NCI-H2081 (cell line): ENCODE measurements at places on chromosomes 4 and X.

DNA sequence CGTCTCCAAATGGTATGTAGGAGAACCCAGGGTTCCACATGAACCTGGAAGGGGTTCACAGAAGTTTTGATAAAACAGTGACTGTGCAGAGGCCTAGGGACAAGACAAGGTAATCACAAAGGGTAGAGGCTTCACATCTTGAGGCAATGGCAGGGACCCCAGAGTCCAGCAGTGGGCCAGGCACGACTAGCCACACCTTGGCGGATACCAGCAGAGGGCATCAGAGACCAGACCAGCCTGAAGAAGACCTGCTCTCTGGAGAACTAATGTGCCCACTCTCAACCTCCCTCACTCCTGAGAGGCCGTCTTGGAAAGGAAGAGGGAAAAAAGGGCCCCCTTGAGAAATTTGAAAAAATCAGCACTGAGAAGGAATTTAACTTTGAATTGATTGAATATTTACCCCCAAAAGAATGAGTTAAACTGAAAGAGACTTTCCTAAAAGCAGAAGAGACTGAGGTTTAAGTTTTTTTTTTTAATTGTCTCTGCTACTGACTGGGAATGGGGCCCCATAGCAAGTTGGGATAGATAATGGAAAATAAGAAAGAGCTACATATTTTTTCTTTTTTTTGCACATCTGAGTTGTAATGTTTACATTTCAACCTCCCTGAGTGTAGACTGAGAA, 243.8 kb upstream of the JADE1 start:
- peak; percentile 14 for DNase-seq

DNA sequence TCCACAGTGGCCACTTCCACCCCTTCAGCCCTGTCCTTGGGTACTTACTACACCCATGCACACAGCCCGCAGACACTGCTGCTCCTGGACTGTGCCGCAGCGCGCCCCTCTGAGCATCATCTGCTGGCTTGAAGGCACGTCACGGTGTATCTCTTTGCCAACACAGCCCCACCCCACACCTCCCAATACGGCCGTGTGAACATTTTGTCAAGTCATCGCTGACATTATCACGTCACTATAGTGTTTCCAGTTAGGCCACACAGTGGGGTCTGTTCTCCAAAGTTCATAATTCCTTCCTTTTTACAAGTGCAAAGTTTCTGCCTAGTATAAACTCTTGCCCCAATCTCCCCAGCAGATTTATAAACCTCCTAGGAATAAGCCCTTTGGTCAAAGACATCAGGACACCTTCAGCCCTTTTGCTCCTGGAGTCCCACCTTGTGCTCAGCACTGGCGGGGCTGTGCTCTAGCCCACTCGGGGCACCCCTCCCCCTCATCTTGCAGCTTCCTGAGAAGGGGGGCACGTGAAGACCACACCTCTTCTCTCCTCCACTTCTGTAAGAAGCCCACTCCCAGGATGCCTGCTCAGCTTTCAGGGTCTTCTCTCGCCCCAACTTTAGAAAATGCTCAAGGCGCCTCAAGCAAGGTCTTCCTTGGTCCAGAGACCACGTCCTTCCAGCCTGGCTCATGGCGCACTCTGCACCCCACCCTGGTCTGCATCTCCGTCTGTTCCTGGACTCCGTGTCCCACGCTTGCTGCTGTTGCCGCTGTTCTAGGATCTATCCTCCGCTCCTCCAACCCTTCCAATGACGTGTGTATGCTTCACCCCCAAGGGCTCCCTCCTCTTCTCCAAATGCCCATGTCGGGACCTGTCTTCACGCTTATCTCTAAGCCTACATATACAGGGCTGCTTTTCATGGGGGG, 7.2 kb downstream of the FAM53A start:
- no peak for DNase-seq

DNA sequence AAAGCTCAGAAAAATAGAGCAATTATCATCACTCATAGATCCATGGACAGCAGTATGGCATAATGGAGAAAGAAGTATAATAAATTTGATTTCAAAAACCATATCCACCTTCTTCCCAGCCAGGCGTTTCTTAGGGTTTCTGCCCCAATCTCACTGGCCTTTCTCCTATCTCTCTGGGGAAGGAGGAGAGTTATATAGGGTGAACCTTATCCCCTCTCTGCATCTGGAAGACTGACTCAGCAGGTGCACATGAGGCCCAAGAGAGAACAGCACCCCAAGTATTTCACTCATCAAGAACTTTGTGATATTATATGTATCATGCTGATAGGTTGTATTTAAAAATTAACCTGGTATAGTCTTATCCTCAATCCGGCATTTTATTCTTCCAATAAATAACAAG, 318.8 kb upstream of the RASGEF1B start:
- no peak for DNase-seq

- DNase-seq: no peak
These were observed 12.3 kb downstream of the FHL1 start for GRCh38 chrX:136159611-136160025.

DNA sequence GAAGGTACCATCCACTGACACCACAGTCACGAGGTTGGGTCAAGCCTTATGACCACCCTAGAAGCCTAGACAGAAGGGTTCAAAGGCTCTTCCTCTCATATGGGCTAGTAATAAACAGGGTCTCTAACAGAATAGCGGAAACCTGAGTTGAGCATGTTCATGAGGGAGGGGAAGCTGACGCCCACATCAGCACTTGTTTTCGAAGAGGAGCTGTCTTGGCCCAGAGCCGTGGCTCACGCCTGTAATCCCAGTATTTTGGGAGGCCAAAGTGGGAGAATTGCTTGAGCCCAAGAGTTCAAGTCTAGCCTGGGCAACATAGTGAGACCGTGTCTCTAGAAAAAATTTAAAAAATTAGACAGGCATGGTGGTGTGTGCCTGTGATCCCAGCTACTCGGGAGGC, 21.5 kb upstream of the TMSB4X start:
- DNase-seq: no peak

DNA sequence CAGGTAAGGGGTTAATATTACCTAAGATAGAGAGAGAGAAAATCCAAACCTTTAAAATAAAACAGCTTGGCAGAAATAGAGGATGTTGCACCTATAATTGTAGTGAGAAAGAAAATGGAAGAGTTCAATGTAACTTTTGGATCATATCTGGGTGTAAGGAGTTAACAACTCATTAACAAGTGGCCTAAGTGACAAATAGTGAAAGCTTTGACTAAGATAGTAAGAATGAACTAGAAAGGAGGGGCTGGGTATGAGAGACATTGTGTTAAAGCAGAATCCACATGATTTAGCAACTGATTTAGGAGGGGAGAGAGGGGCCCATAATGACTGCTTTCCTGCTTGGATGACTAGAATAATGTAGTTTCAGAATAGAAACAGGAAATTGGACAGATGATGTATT, 761.0 kb downstream of the IL1RAPL1 start:
- no peak for DNase-seq

DNA sequence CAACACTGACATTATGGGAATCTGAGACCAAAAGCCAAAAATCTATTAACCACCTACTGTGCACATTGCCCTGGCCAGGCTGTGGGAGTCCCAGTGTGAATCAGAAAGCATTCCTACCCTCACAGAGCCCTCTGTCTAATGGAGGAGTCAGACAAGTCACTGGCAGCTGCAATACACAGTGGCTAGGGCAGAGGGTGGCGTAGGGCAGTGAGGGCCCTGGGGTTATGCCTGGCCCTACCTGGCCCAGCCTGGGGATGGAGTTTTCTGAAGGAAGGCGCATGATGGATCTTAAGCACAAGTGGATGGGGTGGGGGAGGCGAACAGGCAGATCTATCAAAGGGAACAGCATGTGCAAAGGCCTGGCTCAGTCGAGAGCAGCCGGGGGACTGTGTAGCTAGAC, 10.8 kb downstream of the JAKMIP1 start:
- no peak for DNase-seq

- DNase-seq: no peak
These were observed 16.3 kb upstream of the ZNF827 start for GRCh38 chr4:145954924-145955339.

DNA sequence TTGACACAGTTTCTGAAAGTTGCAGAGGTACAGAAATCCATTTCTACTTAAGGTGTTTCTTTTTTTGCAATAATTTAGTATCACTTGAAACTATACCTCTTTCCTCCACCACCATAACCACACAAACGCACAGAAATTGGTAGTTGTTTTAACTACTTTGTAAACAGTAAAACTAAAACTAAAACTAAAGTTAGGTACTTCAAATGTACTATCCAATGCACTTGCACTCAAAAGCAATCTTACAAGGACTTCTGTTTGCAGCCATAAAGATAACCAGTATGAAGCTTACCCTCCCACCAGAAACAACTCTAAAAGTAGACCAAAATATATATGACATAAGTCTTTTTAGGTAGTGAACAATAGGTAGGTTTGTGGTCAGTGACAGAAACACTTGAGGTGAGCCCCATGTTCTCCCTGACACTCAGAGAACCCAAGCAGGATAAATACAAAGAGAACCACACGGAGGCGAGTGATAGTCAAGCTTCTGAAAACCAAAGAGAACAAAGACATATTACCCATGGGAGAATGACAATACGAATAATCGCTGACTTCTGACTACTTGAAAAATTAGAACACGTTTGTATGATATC, 72.2 kb upstream of the VBP1 start:
- DNase-seq: no peak

GRCh38 chr4:74967324-74967723, 34.4 kb downstream of the PARM1 start:
- DNase-seq: no peak

GRCh38 chr4:107718351-107718965, 1.6 kb downstream of the PAPSS1 start:
- DNase-seq: no peak

- DNase-seq: no peak
These were observed 161.3 kb downstream of the FNIP2 start for GRCh38 chr4:158929939-158930638.

DNA sequence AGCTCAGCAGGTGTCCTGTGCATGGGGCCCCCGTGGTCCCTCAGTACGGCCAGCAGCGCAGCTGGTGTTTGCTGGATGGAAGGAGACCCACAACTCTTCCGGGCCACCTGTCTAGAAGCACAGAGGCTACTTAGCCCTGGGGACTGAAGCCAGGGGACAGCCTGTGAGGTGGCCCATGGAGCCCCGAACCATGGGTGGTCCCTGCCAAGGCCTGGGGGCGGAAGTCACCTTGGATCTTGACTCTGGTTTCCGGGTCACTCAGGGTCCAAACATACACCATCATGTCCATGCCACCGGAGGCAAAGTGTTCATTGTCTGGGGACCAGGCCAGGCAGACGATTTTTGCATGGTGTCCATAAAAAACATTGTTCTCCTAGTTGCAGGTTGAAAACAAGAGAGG, 39.5 kb downstream of the WDR1 start:
- DNase-seq: no peak

DNA sequence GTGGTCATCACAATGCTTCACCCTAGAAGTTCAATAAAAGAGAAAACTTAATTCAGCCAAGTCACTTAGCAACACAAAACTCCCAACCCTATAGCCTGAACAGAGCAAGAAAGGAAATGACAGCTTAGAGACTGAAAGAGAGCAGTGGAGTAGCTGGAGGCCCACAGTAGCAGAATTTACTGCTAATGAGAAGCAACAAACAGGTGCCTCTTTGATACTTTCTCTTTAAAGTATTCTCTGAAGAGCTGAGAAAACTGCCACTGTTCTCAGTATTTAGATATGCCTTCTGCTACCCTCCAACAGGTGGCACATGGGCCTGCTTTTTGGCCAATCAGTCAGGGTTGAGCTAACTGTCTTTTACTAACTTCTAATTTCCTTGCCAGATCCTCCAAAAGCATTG, 240.0 kb downstream of the GPC3 start:
- no peak for DNase-seq

DNA sequence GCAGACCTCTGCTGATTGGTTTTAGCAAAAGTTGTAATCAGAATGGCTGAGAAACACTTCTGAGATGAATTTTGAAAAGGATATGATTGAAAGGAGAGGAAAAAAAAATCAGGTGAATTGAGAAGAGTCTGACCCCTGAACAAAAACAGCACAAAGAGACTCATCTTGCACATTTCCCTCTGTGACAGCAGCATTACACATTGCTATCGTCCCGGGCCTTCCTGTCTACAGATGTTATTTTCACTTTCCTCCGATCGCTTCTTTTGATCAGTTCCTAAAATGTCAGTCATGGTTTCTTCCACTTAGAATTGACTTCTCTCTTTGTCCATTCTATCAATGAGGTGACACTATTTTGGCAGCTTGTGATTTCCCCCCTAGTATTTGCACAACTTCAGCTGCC, 262.6 kb downstream of the GPC3 start:
- DNase-seq: no peak

DNA sequence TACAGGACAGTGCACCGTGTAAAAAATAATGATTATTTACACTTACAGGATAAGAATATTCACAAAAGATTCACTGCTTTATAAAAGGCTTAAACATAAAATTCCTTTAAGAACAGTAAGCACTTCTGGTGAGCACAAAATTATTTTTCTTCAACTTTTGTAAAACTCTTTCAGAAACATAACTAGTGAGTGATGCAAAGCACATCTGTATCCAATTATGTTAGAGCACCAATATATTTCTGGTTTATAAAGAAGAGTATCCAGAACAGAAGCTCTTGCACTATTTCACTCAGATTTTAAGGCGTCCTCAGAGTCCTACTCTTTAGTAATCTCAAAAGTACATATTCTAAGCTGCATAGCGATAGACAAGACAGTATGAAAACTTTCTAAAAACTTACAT, 276.0 kb downstream of the C4orf33 start:
- no peak for DNase-seq
